Femur (tissue), 1 donor: ENCODE measurements at places on chromosomes 13 and 19.

DNA sequence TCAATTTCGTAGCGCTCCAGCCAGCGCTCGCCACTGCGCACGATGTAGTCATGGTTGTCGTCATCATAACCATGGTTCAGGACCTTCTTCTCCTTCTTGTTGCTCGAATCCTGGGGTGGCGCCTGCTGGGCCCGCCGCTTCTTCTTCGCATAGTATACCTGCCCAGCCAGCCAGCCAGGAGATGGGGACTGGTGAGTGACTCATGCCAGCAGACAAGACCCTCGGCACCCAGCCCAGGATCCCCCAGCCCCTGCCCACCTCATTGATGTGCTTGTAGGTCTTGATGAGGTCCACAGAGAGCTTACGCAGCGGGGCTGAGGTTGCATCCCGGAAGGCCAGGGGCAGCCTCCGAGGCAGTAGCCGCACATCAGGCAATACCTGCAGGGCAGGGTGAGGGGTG, 3.6 kb downstream of the DYRK1B start:
- DNase-seq: no peak

GRCh38 chr13:39364947-39365468, 238.0 kb downstream of the LHFPL6 start:
- DNase-seq: no peak

- DNase-seq: no peak
These were observed 166.1 kb upstream of the MYO16 start for GRCh38 chr13:108463340-108463739.

GRCh38 chr13:27601803-27602202, 18.5 kb downstream of the LNX2 start:
- DNase-seq: no peak
